ENCODE measurements at places on chromosomes 13 and 19.

- peaks cover 16% of the 10 kb centered on the region for H3K36me3 ChIP-seq
- H3K4me3 ChIP-seq, result no peak overlapping the region
- no peaks in the 10 kb centered on the region for H3K27me3 ChIP-seq
- DNase-seq, result no peak
- no peaks in the 10 kb centered on the region for H3K4me1 ChIP-seq
- no peak overlapping the region for H3K27ac ChIP-seq
Measured at GRCh38 chr13:23730251-23730650, 158.9 kb downstream of the MIPEP start.

DNA sequence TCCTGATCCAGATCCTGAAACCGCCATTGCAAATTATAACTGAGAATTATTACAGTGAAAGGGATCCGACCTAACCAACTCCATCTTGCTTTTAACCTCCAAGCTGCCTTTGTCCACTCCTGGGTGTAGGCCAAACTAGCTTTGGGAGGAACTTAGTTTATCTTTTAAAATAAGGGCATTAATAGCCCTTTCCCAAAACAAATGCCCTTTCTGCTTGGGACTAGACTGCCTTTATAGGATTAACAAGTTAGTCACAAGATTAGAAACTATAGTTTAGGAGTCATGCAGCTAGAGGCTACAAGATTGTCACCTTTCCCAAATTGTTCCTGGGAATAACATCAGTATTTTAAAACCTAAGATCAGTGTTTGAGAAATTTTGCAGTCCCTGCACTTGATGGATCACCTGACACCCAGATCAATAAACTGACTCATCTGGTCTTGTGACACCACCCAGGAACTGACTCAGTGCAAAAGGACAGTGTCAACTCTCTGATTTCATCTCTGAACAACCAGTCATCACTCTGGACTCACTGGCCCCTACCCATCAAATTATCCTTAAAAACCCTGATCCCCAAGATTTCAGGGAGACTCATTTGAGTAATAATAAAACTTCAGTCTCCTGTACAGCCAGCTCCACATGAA is 4.1 kb upstream of the ZNF841 start:
- H3K4me1 ChIP-seq, result peaks cover 5% of the 10 kb centered on the region
- H3K27ac ChIP-seq, result no peak overlapping the region
- no peaks in the 10 kb centered on the region for H3K36me3 ChIP-seq
- H3K27me3 ChIP-seq, result no peaks in the 10 kb centered on the region

DNA sequence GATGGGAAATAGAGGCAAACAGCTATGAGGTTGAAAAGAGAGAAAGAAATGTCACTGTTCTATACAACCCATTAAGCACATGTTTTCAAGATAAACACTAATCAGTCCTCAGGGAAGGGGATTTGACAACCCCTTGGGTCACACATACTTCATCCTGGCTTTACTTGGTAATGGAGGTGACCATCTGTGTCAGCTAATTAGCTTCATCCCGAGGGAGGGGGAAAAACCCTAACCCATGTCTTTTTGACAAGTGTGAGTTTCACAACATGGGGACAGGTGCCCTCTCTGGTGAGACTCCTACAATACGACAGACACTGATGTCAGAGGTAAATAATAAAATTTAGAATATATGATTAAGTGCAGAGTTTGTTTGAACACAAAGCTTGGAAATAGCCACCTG is 43.1 kb downstream of the ZNF611 start:
- DNase-seq, result no peak
- H3K27ac ChIP-seq, result peak overlapping the region; percentile 91
- H3K27me3 ChIP-seq, result no peaks in the 10 kb centered on the region
- no peaks in the 10 kb centered on the region for H3K36me3 ChIP-seq

- H3K27ac ChIP-seq, result peak overlapping the region; percentile 51
- no peaks in the 10 kb centered on the region for H3K4me1 ChIP-seq
- no peaks in the 10 kb centered on the region for H3K36me3 ChIP-seq
Measured at GRCh38 chr13:39397226-39397895, 205.6 kb downstream of the LHFPL6 start.

DNA sequence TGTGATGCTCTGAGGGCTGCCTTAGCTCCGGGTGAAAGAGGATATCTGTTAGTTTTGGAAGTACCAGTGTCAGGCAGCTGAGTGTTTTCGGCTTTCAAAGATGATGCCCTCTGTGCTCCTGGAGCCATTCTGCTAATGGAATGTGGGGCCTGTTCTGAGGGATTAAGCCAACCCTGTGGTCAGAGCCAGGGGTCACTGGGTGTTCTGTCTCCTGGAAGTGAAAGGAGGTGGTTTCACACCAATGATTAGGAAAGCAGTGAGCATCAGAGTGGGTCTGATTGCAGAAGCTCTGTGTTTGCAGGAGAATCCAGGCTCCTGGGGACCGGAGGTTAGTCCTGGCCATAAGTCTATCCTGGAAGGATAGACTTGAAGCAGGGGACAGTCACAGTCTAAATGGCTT is 94.6 kb downstream of the UQCRFS1 start:
- H3K27me3 ChIP-seq, result no peaks in the 10 kb centered on the region
- no peaks in the 10 kb centered on the region for H3K4me1 ChIP-seq
- H3K36me3 ChIP-seq, result no peaks in the 10 kb centered on the region
- H3K4me3 ChIP-seq, result no peak overlapping the region

- DNase-seq, result no peak
- no peak overlapping the region for H3K27ac ChIP-seq
- H3K27me3 ChIP-seq, result no peaks in the 10 kb centered on the region
- no peaks in the 10 kb centered on the region for H3K4me1 ChIP-seq
Measured at GRCh38 chr19:32798201-32798600, 71.4 kb downstream of the SLC7A9 start.

- H3K27ac ChIP-seq, result no peak overlapping the region
- H3K36me3 ChIP-seq, result no peaks in the 10 kb centered on the region
- DNase-seq, result no peak
- no peak overlapping the region for H3K4me3 ChIP-seq
- H3K4me1 ChIP-seq, result no peaks in the 10 kb centered on the region
Measured at GRCh38 chr13:66543780-66544179, 686.4 kb downstream of the PCDH9 start.

GRCh38 chr19:8017808-8018207 is 12.4 kb upstream of the ELAVL1 start:
- no peaks in the 10 kb centered on the region for H3K36me3 ChIP-seq
- DNase-seq, result no peak
- H3K4me1 ChIP-seq, result no peaks in the 10 kb centered on the region
- no peak overlapping the region for H3K27ac ChIP-seq
- no peaks in the 10 kb centered on the region for H3K27me3 ChIP-seq

DNA sequence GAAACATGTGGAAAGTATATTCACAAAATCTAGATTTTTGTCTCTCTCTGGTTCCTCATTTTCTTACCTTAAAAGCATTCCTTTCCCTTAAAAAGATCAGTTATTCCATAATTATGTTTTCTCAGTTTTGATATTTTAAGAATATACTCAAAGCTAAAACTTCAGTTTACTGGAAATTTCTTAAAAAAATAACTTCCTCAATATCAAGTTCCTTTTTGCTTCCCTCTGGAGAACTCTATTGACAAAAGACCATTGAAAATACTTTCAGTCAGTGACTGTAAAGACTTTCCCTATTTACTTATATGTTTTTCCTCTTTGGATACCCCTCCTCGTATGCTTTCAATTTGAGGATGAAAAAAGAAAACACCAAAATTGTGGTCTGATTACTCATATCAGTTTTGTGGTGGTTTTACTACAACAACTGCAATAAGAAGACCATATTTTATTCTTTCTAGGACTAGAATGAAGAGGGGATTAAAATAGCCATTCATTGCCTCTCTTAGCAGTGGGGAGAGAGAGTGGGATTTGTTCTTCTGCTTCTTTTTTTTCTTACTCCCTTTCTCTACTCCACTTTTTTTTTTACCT is 113.2 kb downstream of the ESD start:
- H3K36me3 ChIP-seq, result no peaks in the 10 kb centered on the region
- DNase-seq, result no peak
- H3K27ac ChIP-seq, result no peak overlapping the region
- H3K4me3 ChIP-seq, result no peak overlapping the region

DNA sequence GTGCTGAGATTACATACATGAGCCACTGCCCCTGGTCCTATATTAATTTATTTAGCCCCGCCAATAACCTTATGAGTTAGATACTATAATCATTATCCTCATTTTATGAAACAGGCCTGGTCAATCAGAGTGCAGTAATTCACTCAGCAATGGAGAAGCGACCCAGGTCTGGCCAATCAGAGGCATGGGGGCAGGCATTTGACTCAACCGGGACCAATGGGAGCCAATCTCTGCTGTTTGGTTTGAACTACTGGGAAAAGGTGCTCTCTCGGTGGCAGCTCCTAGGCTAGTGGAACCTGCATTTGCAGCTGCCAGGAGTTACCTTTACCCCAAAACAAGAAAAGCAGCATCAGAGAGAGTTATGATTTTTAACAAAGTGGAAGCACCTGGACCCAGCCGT is 6.6 kb downstream of the SIRT2 start:
- peaks cover 36% of the 10 kb centered on the region for H3K36me3 ChIP-seq
- no peaks in the 10 kb centered on the region for H3K27me3 ChIP-seq
- H3K27ac ChIP-seq, result no peak overlapping the region
- H3K4me3 ChIP-seq, result no peak overlapping the region

- no peaks in the 10 kb centered on the region for H3K36me3 ChIP-seq
- H3K4me3 ChIP-seq, result no peak overlapping the region
- DNase-seq, result no peak
- peak overlapping the region; percentile 64 for H3K27ac ChIP-seq
Measured at GRCh38 chr13:113121183-113121927, 1.2 kb upstream of the F10 start.

- H3K27ac ChIP-seq, result no peak overlapping the region
- no peaks in the 10 kb centered on the region for H3K36me3 ChIP-seq
- no peak for DNase-seq
- H3K4me3 ChIP-seq, result no peak overlapping the region
- no peaks in the 10 kb centered on the region for H3K27me3 ChIP-seq
Measured at GRCh38 chr13:99067159-99067985, 89.5 kb upstream of the DOCK9 start.

GRCh38 chr19:52941941-52942385 is 18.7 kb upstream of the ZNF888 start:
- H3K27ac ChIP-seq, result peak overlapping the region; percentile 70
- no peaks in the 10 kb centered on the region for H3K36me3 ChIP-seq
- H3K4me1 ChIP-seq, result no peaks in the 10 kb centered on the region
- no peak for DNase-seq

- H3K4me1 ChIP-seq, result no peaks in the 10 kb centered on the region
- H3K36me3 ChIP-seq, result no peaks in the 10 kb centered on the region
- H3K27me3 ChIP-seq, result no peaks in the 10 kb centered on the region
- H3K27ac ChIP-seq, result no peak overlapping the region
- no peak for DNase-seq
Measured at GRCh38 chr13:107518292-107518691, 697.0 kb downstream of the LIG4 start.
